ENCODE measurements at places on chromosomes 11 and 22. TPM values are rescaled to one million over a fixed set of nuclear protein-coding genes. Genes with fewer than 3 reads are reported as not detected.

The OR51E2 gene
- total RNA-seq = not detected

The APOL6 gene
- total RNA-seq = 68.0 TPM

The BIK gene
- total RNA-seq = 0.64 TPM

The ACR gene
- total RNA-seq = not detected

The HPX gene
- 0.58 TPM for total RNA-seq

GRCh38 chr11:42234451-42234951, 775.0 kb upstream of the LRRC4C start:
- no peak for DNase-seq
- no peak overlapping the region for H3K4me3 ChIP-seq
- H3K4me1 ChIP-seq = no peaks in the 10 kb centered on the region
- no peaks in the 10 kb centered on the region for H3K27me3 ChIP-seq
- H3K27ac ChIP-seq = no peak overlapping the region

- no peaks in the 10 kb centered on the region for H3K36me3 ChIP-seq
- H3K4me3 ChIP-seq = no peak overlapping the region
- no peaks in the 10 kb centered on the region for H3K27me3 ChIP-seq
- no peaks in the 10 kb centered on the region for H3K4me1 ChIP-seq
- no peak for DNase-seq
- H3K27ac ChIP-seq = no peak overlapping the region
These were observed 470.9 kb upstream of the API5 start for GRCh38 chr11:42840860-42841259.

GRCh38 chr22:38513063-38513462, 7.0 kb upstream of the DDX17 start:
- no peaks in the 10 kb centered on the region for H3K27me3 ChIP-seq
- no peak overlapping the region for H3K4me3 ChIP-seq
- DNase-seq = peak; percentile 62

DNA sequence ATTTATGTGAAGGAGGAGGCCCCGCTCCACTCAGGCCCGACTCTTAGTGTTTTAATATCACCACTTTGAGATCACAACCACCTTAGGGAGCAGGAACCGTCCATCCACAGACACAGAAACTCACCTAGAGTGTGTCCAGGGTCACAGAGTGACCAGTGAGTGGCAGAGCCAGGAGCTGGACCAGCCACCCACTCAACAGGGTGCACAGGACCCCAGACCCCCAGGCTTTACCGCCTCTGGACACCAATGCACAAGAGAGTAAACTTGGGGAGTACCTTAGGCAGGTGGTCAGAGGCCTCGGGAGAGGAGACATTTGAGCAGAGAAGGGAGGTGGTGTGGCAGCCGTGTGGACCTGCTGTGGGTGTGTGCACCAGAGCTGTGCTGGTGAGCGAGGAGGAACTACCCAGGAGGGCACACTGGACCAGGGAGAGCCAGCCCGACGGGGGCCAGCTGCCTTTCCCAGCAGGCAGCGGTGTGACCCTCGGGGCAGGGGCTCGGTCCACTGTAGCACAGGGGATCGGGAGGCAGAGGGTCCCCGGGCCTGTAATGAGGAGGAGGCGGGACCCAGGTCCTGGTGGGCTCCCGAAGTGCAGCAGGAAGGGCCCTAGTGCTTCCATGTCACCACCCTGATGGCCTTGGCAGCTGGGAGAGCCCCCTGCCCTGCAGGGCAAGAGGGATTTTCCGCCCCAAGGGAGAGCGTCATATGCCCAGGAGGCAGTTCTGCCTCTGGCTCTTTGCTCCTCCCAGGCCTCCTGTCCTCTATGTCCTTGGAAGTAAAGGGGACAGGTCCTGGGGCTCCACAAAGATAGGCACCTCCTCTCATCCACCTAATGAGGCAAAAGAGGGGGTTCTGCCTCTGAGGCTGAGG, 7.5 kb upstream of the NLRP6 start:
- H3K4me1 ChIP-seq = peaks cover 25% of the 10 kb centered on the region
- H3K27me3 ChIP-seq = peaks cover 2% of the 10 kb centered on the region
- peak overlapping the region; percentile 80 for H3K27ac ChIP-seq

- H3K27me3 ChIP-seq = no peaks in the 10 kb centered on the region
- H3K4me1 ChIP-seq = no peaks in the 10 kb centered on the region
- H3K4me3 ChIP-seq = no peak overlapping the region
- H3K27ac ChIP-seq = no peak overlapping the region
- DNase-seq = no peak
These were observed 583.7 kb downstream of the NTM start for GRCh38 chr11:131954146-131954545.

- no peak overlapping the region for H3K27ac ChIP-seq
- no peaks in the 10 kb centered on the region for H3K36me3 ChIP-seq
- no peak for DNase-seq
- no peak overlapping the region for H3K4me3 ChIP-seq
- H3K4me1 ChIP-seq = no peaks in the 10 kb centered on the region
- no peaks in the 10 kb centered on the region for H3K27me3 ChIP-seq
These were observed 651.1 kb downstream of the METTL15 start for GRCh38 chr11:28759311-28759710.

DNA sequence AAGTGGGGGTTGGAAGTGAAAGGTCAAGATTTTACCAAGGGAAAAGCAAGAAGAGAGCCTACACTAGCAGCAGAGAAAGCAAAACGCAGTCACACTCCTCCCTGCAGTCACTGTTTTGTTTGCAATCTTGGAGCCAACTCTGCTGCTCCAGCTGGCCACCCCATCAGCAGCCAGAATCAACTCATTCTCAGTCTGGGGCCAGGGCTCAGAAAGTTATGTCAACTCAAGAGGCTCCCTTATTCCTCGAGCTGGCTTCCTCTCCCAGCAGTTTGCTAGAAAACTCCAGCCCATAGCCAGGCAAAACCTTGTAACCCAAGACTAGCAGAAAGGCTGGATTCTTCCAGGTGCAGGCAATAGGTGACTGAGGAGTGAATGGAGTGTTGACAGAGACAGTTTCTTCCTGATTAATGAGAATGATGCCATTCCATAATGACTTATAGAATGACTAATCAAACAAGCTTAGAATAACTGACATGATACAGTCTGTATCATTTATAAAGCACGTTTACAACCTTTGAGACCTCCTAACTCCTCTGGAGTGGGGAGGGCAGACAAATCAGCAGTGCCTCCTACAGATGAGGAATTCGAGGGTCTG, 53.4 kb downstream of the P4HA3 start:
- DNase-seq = no peak
- H3K4me1 ChIP-seq = peaks cover 4% of the 10 kb centered on the region
- H3K27ac ChIP-seq = no peak overlapping the region
- H3K27me3 ChIP-seq = peaks cover 6% of the 10 kb centered on the region

DNA sequence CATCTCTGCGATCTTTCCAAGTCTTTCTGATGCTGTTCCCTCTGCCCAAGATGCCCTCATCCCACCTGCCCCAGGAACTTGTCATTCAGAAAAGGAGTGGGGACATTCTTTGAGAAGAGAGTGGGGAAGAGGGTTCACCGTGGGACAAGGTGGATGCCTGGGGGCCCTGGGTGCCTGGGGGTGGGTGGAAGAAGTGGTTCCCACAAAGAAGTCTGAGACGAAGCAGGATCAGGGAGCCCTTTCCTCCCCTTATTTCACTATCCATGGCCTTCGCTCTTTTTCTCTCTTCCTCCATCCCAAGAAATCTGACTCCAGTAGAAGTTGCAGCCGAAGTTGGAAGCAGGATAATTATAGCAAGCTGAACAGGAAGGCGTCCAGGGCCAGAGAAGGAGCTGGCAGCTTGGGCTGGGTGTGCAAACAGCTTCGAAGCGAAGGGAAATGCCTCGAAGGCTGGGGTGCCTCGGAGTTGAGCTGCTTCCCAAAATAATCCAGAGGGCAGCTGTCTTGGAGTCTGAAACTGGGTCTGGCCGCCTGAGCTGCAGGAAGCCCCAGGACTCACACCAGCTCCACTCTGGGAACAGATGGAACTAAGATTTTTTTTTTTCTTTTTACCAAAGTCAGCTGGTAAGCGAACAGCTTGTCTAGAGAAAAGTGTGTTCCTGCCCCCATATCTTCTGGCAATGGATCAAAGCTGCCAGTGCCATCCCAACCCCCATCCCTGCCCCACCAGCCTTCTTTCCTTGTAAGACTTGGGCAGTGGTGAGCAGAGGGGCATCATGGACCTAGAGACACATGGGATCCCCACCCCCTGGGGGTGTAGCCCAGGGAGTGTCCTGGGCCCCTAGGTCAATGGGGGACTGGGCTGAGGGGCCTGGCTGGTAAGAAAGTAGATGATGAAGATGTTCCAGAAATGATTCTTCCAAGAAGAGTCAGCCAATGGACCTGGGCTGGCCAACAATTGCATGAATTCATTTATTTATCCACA, 31.5 kb downstream of the PARVG start:
- H3K27ac ChIP-seq = no peak overlapping the region
- peaks cover 8% of the 10 kb centered on the region for H3K4me1 ChIP-seq
- no peak overlapping the region for H3K4me3 ChIP-seq
- H3K36me3 ChIP-seq = peaks cover 21% of the 10 kb centered on the region

DNA sequence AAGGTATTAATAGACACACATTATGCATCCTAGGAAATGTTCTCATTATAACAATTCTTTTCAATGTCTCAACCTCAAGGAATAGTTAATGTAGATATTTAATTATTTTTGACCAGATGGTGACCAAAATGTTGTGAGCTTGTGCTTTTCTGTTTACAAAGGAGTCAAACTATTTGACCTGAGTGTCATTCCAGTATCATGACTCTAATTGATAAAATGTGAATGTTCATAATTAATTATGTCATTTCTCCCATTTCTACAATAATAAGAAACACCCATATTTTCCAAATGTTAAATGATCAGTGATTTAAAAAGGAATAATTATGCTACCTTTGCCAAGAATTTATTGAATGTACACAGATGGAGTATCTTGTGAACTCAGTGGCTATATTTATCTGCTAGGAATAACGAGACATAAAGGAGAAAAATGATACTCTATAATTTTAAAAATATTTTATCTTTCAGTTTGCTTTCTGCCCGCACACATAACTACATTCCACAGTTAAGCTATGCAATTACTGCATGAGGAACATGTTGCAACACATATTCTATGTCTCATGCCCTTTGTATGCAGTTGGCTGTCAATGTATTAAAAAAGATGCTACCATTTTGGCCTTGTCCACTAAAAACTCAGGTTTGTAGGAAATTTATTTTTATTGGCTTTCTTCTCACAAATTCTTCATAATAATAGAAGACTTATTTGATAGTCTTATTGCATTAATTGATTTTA, 376.7 kb upstream of the CCDC179 start:
- H3K36me3 ChIP-seq = no peaks in the 10 kb centered on the region
- no peak for DNase-seq
- H3K4me1 ChIP-seq = no peaks in the 10 kb centered on the region
- no peak overlapping the region for H3K4me3 ChIP-seq
- no peak overlapping the region for H3K27ac ChIP-seq
- no peaks in the 10 kb centered on the region for H3K27me3 ChIP-seq

GRCh38 chr11:21179770-21180169, 510.4 kb downstream of the NELL1 start:
- no peak for DNase-seq
- no peak overlapping the region for H3K4me3 ChIP-seq
- H3K36me3 ChIP-seq = no peaks in the 10 kb centered on the region
- no peak overlapping the region for H3K27ac ChIP-seq
- no peaks in the 10 kb centered on the region for H3K4me1 ChIP-seq

DNA sequence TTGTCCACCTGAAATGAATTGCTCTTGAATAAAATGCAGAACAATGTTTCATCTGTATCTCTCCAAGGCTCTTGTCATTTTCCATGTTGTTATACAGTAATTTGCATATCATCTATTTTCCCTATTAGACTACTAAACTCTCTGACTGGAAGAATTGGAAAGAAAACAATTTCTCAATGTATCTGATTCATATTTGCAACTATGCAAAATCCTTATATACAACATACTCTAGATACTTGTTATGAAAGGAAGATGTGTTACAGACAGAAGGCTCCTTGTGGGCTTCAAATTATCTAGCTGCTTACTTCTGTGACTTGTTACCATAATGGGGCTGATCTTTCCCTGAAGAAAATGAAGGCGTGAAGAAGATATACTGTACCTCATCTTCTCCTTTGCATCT, 9.6 kb upstream of the SERGEF start:
- no peak overlapping the region for H3K4me3 ChIP-seq
- no peaks in the 10 kb centered on the region for H3K27me3 ChIP-seq
- no peaks in the 10 kb centered on the region for H3K36me3 ChIP-seq
- no peak overlapping the region for H3K27ac ChIP-seq
- peaks cover 4% of the 10 kb centered on the region for H3K4me1 ChIP-seq
- DNase-seq = no peak

DNA sequence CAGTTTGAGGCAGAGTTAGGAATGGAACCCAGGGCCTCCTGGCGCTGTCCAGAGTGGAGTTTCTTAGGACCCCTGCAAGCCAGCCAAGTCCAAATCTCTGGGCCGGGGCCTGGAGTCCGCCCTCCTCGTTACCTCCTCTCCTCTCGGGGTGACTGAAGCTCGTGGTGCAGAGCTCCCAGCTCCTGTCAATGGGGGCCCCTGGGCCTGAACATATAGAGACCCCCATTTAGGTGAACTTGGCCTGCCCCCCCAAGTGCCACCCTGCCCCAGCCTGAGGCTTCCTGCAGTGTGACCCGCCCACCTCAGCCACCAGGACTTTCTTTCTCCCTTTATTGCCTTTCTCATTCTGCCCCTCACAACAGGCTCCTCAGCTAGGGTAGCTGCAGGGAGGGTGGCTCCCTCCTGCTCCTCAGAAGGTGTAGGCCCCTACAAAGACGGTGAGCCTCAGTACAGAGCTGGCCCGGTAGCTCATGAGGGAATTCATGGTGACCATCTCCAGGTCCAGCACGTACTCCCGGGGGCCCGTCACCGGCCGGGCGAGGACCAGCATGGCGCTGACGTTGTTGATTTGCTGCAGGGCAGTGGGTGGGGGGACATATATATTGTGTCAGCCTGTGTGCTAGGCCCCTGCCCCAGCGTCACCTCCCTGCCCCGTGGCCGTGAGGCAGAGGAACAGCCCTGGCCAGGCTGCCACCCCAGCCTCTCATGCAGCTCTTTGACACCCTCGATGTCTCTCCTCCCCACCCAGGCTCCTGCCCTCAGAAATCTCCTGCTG, 5.9 kb downstream of the EFEMP2 start:
- H3K36me3 ChIP-seq = peaks cover 17% of the 10 kb centered on the region
- peaks cover 29% of the 10 kb centered on the region for H3K4me1 ChIP-seq
- no peaks in the 10 kb centered on the region for H3K27me3 ChIP-seq
- no peak overlapping the region for H3K4me3 ChIP-seq
- no peak overlapping the region for H3K27ac ChIP-seq

- H3K27me3 ChIP-seq = peaks cover 4% of the 10 kb centered on the region
- DNase-seq = no peak
- H3K36me3 ChIP-seq = peaks cover 6% of the 10 kb centered on the region
- no peak overlapping the region for H3K4me3 ChIP-seq
These were observed 88.0 kb upstream of the KCNQ1OT1 start for GRCh38 chr11:2787816-2788167.

Measured in activated naive CD8-positive, alpha-beta T cell treated with anti-CD3 and anti-CD28 coated beads, Interleukin-2, amount 10 ng/mL, durations not matched to agents 7 days and 5 days (primary cell).